Keratinocyte (primary cell): ENCODE measurements at places on chromosomes 7 and 10. TPM values are rescaled to one million over a fixed set of nuclear protein-coding genes. Genes with fewer than 3 reads are reported as not detected.

GRCh38 chr7:31950091-31950755 is 120.0 kb downstream of the PDE1C start:
- DNase-seq, result no peak

- DNase-seq, result no peak
Measured at GRCh38 chr7:127476618-127477017, 84.1 kb upstream of the ZNF800 start.

DNA sequence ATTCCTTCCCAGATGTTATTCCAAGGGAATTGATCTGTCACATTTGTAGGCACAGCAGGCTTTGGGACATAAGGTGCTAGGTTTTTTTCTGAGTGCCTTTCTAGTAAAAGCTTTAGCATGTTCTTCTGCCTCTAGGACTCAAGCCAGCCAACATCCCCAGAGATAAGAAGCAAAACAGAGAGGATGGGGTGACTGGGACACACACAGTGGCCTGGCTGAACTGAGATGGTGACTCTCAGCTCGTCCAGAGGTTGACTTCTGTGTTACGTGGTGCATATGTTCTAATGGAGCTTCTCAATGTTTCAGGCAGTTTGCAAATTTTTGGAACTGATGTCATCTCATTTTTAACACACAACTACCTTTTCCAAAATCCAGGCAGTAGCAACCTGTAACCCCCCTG is 188.1 kb upstream of the CELF2 start:
- DNase-seq, result no peak

DNA sequence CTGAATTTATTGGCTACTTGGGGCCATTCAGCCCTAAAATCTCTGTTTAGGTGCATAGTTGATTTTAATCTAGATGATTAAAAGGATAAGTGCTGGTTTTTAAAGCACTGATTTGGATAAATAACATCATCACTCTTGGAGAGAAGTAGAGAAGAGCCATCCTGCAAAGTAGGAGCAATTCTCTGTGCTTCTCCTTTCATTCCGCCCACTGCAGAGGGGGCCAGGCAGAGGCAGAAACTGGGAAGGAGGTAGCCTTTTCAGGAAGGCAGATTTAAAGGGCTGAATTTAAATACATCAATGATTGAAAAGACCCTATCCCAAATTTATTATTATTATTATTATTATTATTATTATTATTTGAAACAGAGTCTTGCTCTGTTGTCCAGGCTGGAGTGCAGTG is 14.1 kb downstream of the MAP3K8 start:
- DNase-seq, result no peak

DNA sequence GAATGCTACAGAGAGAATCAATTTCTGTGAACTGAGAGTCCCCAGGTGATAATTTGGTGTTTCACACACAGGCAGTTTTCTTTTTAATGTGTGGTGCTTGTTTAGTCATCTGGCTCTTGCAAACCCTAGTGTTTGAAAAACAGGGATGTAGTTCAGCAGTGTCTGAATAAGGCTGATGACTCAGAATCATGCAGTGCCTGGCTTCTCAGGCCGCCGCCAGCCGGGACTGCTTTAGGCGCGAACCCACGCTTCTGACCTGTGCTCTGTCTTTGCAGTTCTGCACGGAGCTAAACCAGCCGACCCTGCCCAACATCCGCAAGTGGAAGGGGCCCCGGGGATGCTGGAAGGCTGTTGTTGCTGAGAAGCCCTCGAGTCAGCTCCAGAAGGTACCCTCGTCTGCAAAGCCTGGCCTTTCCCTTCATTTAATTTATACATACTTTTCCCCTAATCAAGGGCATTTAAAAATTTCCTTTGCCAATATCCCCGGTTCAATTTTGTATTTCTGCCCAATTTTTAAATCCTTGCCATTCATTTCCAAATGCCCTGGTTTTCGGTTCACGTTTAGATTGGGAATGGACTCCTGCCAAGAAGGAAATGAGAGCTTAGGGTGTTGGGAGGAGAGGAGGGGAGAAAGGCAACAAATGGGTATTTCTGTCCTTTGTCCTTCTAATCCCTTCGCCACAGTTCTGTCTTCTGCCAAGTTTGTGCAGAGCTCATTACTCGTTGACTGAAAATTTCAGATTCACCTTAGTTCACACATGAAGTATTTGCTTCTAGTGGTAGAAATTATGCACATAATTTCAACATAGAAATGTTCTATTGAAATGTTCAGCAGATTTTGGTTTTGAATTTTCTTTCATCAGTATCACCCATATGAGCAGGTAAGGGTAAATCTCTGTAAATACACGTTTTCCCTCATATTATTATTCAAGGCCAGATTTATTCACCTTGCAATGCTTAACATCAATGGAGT is 108.5 kb upstream of the ANLN start:
- DNase-seq, result no peak

- DNase-seq, result no peak
Measured at GRCh38 chr7:148277042-148277660, 313.4 kb upstream of the C7orf33 start.

DNA sequence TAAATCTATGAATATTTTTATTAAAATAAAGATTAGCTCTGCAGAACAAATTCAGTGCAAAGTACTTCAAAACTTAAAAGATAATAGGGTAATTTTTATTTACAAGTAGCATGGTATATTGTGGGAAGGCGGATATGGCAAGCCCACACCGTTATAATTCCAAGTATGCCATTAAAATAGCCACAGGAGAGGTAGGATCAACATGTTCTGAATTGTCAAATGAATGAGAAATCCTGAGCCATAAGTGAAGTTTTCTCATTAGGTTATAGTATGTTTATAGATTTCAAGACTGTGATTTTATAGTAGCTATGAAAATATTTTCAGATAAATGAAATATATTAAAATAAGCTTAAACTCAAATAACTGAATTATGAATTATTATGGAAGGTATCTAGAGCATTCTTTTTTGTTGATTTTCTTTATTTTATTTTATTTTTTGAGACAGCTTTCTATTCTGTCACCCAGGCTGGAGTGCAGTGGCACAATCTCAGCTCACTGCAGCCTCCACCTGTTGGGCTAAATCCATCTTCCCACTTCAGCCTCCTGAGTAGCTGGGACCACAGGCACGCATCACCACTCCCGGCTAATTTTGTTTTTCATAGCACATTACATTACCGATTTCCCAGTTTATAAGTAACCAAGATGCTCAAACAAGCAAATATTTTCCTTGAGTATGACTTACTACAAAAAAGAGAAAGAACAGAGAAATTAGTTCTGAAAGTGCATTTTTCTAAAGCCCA is 956.6 kb downstream of the GATA3 start:
- DNase-seq, result peak; percentile 13

DNA sequence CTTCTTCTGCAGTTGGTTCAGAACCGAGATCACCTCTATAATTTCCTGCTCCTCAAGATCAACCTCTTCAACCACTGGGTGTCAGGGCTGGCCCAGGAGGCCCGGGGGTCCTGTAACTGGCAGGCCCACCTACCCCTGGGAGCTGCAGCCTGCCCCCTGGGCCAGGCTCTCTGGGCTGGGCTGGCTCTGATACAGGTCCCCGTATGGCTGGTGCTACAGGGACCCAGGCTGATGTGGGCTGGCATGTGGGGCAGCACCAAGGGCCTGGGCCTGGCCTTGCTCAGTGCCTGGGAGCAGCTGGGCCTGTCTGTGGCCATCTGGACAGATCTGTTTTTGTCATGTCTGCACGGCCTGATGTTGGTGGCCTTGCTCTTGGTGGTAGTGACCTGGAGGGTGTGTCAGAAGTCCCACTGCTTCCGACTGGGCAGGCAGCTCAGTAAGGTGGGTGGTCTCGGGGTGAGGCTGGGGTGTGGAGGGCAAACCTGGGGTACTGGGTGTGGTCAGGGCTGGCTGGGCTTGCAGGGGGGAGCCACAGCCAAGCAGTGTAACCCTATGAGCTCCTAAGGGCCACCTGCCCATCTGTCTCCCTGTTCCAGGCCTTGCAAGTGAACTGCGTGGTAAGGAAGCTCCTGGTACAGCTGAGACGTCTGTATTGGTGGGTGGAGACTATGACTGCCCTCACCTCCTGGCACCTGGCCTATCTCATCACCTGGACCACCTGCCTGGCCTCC is 4.2 kb downstream of the TMEM270 start:
- no peak for DNase-seq

Gene CPA2
- 0.33 to 0.41 TPM (median 0.36 TPM) in 3 replicates for polyA plus RNA-seq

DNA sequence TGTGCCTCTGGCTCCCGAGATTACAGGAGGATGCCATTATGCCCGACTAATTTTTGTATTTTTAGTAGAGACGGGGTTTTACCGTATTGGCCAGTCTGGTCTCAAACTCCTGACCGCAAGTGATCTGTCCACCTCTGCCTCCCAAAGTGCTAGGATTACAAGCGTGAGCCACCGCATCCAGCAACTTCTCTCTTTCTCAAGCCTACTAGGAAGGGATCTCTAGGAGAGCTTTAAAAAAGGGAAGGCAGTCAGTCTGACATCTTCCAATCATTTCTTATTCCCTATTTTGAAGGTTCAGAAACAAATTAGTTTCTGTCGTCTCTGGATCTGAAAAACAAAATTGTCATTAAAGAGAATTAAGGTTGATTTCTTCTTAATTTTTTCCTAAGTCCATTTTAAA is 2.5 kb upstream of the TMEM26 start:
- DNase-seq, result no peak

Gene MNX1
- polyA plus RNA-seq, result 0.02 TPM in 1 of 3 replicates, not detected in the others

Gene SFRP4
- polyA plus RNA-seq, result not detected in 3 replicates

DNA sequence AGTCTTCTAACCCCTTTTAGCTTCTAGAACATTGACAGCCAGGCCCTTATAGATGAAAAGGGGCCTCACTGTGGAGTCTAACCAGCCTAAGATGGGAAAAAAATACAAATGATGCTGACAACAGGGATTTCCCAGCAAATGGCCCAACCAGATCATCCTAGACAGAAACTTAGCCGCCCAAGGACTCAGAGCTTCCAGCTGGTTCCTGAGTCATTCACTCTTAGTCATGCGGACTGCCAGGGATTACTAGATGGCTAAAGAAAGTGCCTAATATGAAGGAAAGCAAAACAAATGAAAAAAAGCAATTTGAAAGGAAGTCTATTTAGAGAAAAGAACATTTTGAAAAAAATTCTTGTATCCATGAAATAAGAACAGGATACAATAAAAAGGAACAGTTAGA is 23.7 kb downstream of the TSPAN14 start:
- no peak for DNase-seq

Gene FAM221A
- 0.71 to 0.93 TPM (median 0.73 TPM) in 3 replicates for polyA plus RNA-seq

Gene NPVF
- not detected in 3 replicates for polyA plus RNA-seq

Gene VENTX
- not detected in 3 replicates for polyA plus RNA-seq

Gene CPN1
- not detected in 3 replicates for polyA plus RNA-seq

Gene FFAR4
- polyA plus RNA-seq, result not detected in 3 replicates

DNA sequence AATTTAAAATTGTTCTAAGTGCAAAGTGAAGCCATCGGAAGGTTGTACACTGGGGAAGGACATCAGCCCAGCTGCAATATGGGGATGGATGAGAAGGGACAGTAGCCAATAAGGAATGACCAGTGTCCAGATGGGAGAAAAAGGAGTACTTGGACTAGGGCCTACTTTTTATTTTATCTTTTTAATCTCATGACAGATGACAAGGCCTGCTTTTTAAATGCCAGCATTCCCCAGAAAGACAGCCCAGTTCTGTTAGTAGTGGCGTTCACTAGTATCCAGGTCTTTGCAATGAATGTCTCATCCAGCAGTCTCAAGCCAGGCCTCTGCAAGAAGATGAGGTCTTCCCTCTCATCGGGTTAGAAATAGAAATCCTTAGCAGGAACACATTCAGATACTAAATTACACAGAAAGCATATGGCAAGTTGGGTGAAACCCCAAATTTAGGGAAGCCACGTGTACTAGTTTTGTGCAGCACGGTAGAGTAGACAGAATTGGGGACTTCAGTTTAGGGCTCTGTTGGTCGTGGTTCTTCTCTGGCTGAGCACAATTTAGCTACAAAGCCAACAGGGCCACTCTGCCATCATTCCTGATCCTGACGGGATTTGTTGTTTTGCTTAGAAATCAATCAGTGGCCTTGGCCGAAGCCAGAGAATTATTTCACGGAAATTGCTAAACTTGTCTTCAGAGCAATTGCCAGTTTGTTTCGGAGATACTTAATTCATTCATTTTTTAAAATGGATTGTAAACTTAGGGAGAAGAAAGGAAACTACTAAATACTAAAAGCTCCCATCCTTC is 227.8 kb downstream of the ARHGAP21 start:
- DNase-seq, result no peak

DNA sequence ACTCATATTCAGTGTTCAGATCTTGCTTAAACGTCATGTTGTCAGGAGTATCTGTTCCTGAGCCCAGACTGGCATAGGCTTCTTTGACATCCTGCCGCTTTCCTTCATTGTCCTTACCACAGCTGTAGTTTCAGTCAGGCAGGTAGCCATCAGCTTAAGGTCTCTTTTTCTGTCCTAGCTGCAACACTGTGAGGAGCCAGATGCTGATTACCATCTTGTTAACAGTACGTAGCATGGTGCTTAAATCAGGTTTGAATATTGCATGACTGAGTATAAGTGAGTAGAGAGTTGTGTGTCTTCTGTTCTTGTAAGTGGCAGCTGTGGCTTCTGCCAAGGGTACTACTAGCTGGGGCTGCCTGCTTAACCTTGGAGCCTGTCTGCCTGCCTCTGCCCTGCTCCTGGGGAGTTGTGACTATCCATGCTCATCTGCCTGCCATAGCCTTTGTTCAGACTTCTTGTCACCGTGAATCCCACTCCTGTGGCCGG is 92.6 kb downstream of the MAPK8 start:
- no peak for DNase-seq

Gene TMEM178B
- 0.01 TPM in 1 of 3 replicates, not detected in the others for polyA plus RNA-seq

- no peak for DNase-seq
Measured at GRCh38 chr10:125815764-125816163, 7.3 kb downstream of the UROS start.

Gene PON1
- polyA plus RNA-seq, result not detected in 3 replicates

GRCh38 chr7:98254951-98255610 is 3.0 kb upstream of the TECPR1 start:
- DNase-seq, result no peak

DNA sequence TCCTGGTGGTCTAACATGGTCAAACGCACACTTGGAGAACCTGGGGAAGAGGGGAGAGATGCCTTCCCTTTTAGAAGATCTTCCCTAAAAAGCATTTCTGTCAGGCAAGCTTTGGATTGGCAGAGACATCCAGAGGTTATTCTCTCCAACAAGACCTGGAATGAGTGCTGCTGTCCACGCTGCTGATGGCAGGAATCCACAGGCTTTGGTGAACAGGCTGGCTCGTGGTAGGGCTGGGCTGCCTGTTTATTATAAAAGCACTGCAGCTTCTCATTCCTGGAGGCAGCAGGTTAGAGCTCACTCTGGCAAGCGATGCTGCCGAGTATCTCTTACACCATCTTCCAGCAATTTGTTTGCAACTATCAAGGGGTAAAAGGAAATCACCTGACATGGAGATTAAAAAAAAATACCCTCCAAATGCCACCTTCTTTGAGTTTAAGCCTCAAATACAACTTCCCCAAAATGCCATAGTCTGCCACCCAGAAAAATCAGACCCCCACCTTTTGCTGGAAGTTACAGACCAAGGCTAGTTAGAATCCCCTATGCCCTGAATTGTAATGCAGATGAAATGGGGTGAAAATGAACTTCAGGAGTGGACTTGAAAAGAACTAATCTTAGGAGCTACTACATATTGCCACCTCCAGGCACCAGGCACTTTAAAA is 152.1 kb upstream of the KMT2E start:
- no peak for DNase-seq

DNA sequence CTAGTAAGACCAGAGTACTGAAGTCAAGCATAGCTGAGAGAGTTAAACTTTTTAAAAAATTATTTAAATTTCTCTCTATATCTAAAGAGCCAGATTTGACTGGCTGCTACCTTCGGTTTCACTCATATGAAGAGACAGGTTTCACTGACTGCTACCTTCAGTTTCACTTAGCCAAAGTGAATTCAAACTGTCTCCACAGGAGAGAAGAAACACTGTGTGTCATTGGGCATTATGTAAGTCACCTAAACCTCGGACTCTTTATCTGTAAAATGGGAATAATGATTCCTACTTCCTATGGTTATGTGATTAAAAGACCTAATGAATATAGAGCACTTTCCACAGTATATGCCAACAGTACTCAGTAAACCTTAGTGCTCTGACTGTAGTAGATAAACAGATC is 41.6 kb upstream of the MET start:
- no peak for DNase-seq
